ENCODE measurements at places on chromosomes 11 and 22.

GRCh38 chr11:117502015-117502778 is 174.5 kb downstream of the CEP164 start:
- DNase-seq, result no peak

DNA sequence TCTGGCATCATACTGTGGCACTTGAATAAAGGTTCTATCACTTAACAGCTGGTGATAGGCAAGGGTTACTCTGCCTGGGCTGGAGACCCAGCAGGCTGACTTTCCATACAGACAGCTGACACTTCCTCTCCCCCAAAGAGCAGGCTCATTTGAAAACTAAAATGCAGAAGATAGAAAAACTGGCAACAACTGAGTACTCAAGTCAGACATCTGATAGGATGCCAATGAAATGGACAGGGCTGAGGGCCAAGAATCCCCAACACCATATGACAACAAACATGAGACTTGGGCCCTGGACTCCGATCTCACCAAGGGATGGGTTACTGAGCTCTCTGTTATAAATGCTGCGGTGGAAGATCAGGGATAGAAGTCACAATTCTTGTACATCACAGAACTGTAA is 237.2 kb downstream of the LRRC4C start:
- no peak for DNase-seq

DNA sequence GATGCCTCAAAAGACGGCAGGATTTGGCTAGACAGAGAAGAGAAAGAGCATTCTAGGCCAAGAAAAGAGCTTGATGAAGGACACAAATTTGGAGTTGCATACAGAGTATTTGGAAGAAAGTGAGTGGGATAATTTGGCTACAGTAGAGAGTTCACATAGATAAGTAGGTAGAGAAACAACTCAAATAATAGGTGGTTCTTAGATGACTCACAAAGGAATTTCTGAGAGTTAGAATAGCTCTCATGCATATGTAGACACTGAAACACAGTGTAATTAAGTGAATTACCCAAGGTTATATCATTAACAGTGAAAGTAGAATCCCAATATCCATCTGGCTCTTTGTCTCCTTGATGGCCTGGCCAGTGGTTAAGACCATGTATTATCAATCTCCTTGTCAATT is 228.6 kb upstream of the DDI1 start:
- no peak for DNase-seq

- DNase-seq, result no peak
These were observed 264.0 kb upstream of the CCDC90B start for GRCh38 chr11:83549984-83550667.

GRCh38 chr11:28836285-28837081 is 728.3 kb downstream of the METTL15 start:
- no peak for DNase-seq

DNA sequence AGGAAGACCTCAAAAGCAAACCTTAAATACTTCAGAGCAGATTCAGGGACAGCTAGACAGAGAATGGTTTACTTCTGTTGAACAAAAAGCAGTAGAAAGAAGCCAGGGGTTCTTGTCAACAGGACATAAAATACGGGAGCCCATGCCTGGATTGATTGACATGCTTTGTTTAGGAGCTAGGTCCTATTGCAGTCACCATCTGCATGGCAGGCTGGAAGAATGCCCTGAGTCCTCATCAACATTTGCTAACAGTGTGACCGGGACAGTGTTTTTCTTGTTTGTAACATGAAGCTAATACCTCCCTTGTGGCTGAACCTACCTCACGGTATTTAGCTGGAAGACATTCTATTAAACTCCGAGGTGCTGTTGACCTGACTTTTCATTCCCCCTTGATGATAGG is 225.4 kb downstream of the NTM start:
- no peak for DNase-seq

- DNase-seq, result no peak
These were observed 12.1 kb downstream of the BTBD10 start for GRCh38 chr11:13450832-13451397.

GRCh38 chr22:22887621-22888503 is at the start of gene IGLL5:
TSS of gene IGLL5 (plus strand) at chr22:22887816. CDS start at chr22:22888054, 238 bp downstream.
- DNase-seq, result no peak

DNA sequence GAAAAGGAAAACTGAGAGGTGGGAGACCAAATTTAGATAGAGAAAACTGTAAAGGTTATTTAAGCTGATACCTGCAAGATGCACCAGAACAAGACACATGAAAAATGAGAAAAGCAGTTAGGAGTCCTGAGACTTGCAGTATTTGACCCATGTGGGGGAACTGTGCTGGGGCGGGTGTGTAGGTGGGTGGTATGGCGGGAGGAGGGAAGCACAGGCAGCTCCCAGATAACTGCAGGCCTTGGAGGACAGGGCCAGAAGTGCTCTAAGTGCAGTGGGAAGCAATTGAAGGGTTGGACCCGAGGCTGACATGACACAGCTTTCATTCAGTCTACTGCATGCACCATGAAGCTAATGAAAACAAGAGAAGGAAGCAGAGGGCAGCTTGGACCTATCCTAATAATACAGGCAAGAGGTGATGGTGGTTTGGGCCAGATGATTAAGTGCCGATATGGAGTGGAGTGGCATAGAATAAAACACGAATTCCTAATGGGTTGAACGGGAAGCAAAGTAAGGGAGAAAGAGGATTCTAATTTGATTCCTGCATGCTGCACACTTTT is 48.0 kb upstream of the ANO3 start:
- DNase-seq, result no peak

DNA sequence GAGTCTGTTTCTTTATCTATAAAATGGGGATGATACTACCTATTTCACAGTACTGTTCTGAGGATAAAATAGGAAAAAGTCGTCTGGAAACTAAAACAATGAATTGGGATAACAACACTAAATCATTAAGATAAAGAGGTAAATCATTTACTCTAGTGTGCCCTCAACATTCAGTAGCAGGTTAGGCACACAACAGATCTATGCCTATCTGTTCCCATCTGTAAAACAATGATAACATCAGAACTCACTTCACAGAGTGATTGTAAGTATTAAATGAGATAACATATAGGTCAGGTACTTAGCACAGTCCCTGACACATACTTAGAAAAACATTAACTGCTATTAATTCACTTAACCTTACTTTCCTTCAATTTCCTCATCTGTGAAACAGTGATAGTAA is 36.9 kb downstream of the PAK1 start:
- DNase-seq, result no peak

DNA sequence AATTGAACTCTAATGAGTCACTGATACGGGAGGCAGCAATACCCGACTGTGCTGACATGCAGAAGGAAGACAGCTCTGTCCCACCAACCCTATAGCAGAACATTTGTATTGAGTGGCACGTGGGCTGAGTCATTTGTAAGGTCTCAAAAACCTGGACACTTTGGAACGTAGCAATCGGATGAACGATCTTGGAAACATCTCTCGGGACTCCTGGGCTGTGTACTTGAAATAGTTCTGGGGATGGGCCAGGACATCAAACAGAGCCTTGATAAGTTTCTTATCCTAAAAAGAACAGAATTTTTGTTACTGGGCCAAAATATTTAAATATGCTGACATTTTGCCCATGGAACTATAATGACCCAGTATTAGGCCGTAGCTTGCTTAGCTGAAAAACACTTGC is 17.1 kb upstream of the NRIP3 start:
- no peak for DNase-seq

GRCh38 chr11:124870430-124870829 is 5.2 kb downstream of the ROBO3 start:
- no peak for DNase-seq

- DNase-seq, result no peak
These were observed 314.5 kb upstream of the ANO3 start for GRCh38 chr11:26017322-26017860.

- no peak for DNase-seq
These were observed 635 bp downstream of the SCARF2 start for GRCh38 chr22:20436768-20437612.

GRCh38 chr22:37378642-37379058 is 48.6 kb downstream of the ELFN2 start:
- DNase-seq, result no peak

GRCh38 chr11:71329165-71329510 is 76.8 kb upstream of the SHANK2 start:
- DNase-seq, result no peak

GRCh38 chr22:26429458-26430286 is 612 bp downstream of the ASPHD2 start:
- no peak for DNase-seq

GRCh38 chr11:60336767-60337391 is 9.8 kb downstream of the MS4A6E start:
- DNase-seq, result no peak

DNA sequence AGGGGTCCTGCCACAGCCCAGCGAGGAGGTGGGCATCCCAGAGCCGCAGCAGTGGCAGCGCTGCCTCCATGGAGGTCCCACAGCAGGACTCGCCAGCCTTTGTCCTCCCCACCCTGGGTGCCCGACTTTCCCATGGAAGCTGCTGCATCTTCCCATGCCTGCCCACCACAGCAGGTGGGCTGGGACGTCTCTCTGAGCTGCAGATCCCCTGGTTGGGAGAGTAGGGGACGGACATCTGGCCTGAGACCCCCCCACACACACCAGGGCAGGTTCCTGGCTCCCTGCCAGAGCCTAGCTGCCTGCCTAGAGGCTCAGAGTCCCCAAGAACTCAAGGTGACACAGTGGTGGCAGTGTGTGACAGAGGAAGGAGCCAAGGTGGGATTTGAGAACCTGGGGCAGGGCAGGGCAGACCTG is 21.5 kb upstream of the PRR5 start:
- no peak for DNase-seq

DNA sequence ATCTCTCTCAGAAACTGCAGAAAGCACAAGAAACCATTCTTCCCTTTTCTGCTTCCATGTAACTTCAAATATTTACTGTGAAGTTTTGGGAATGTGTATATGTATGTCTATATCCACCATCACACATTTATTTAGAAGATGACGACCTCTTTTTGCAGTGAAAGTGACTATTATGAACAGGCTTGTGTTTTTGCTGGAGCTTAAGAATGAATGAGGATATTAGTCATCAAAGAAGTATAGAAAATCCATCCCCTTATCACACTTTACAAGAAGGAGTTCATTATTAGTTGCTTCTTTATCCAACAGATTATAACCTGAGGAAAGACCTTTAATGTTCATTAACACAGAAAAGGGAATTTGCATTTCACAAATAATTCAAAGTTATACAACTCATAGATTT is 21.1 kb upstream of the SLC5A12 start:
- DNase-seq, result no peak

DNA sequence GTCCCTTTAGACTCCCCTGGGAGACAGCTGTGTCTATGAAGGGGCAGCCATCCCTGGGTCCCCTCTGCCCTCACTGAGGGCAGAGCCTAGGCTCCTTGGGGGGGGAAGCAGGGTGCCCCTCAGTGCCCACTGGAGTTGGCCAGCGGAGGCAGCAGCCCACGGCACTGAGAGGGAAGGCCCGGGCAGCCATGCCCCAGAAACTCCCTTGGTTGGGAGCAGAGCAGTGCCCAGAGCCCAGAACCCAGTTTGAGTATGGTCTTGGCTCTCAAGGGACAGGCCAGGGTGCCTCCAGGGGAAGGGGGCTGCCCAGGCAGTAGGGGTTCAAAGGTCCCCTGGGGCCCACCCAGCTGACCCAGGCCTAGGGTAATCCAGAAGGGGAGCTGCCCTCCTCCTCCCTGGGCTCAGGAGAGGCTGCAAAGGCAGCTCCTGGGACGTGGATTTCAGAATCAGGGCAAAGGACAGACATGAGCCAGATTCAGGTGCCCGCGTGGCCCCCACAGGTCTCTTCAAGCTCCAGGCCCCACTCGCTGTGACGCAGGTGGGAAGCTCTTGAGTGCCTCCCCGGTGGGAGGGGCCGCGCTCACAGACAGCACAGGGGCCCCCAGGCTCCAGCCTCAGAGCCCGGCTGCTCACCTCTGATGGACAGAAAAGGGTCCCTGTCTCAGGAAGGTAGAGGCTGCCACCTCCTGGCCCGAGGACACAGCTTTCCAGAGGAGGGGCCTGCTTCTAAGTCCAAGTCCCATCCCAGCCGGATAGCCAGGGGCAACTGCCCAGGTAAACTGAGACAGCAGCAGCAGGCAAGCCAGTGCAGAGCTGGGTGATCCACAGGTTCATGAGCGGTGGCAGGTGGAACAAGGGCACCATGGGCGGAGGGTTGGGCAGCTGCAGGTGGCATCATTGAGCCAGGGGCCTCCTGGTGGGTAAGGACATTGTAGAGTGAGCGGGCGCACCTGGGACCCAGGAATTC is 2.6 kb downstream of the C11orf21 start:
- DNase-seq, result no peak

GRCh38 chr22:48493733-48494132 is 1333.9 kb downstream of the BRD1 start:
- DNase-seq, result no peak

GRCh38 chr11:132035228-132035627 is 664.8 kb downstream of the NTM start:
- DNase-seq, result no peak

DNA sequence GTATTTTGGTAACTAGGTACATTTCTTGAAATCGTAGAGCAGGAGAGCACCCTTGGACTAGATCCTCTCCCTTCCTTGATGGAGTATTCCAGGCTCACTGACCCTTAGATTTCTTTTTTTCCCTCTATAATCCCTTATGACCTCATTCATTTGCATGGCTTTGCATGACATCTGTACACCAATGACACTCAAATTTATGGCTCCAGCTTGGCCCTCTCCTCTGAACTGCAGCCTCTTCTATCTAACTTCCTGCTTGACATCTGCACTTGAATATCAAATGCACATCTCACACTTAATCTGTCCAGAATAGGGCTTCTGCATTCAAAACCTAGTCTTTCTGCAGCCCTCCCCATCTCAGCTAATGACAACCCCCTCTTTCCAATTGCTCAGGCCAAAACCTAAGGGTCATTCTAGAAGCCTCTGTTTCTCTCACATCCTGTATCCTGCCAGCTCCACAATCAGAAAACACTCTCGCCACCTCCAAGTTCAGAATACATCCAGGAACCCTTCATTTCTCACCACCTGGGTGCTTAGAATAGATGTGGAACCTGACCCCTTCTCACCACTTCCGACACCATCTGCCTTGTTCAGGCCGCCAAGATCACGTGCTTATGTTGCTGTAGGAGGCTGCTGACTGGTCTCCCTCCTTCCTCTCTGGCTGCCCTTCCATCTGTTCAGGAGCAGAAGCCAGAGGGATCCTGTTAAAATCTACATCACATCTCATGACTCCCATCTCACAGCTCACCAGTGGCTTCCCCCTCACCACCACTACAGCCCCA is 138.9 kb upstream of the MTNR1B start:
- no peak for DNase-seq

Data from smooth muscle cell of the brain vasculature (primary cell).